ENCODE measurements at places on chromosomes 3 and 15.

GRCh38 chr15:73308305-73308704, 60.5 kb downstream of the HCN4 start:
- no peak for DNase-seq

DNA sequence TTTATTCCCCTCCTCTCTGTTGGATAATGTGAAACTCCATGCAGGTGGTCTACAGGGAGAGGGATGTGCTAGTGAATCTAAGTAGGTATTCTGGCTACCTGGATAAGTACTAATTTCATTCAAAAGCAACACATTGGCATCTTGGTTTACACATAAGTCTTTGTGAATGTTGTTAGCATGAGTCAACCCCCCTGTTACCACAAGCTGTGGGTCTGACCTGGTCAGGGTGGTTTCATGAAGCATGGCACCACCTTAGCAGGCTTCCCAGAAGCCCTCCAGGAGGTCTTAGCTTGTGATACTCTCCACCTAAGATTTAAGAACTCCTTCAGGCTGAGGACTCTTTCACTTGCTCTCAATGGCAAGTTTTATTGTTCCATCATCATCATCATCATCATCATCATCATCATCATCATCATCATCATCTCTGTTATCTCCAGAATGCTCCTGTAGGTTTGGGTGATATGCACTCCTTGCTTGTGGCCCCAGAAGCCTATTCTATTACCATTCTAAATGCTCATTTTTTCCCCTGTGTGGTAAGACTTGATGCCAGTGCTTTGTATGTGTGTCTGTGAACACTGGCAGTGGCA, 62.8 kb downstream of the EPHB1 start:
- no peak for DNase-seq

GRCh38 chr3:52606373-52607085, 70.1 kb downstream of the UQCC5 start:
- DNase-seq: no peak

DNA sequence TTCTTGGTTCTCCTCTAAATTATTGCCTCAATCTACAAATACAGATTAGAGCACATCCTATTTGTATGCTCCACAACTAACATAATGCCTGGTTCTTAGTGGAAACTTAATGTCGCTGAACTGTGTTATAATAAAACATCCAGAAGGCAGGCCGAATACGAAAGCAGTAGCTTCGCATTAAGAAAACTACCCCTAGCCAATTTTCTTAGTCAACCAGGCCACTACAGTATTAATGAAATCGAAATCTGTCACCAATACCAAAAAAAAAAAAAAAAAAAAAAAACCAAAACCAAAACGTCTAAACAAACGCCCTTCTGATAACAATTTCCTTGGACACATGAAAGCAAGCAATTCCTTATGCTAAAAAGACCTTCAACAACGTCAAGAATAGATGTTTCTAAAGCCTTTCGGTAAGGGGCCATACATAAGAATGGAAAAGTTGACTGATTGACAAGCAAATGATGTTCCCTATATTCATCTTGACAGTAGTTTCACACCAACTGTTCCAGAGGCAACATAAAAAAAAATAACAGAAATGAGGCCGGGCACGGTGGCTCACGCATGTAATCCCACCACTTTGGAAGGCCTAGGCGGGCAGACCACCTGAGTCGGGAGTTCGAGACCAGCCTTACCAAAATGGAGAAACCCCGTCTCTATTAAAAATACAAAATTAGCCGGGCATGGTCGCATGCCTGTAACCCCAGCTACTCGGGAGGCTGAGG, 1.3 kb downstream of the DENND6A start:
- DNase-seq: no peak

GRCh38 chr3:30688776-30689641, 82.6 kb downstream of the TGFBR2 start:
- DNase-seq: no peak

DNA sequence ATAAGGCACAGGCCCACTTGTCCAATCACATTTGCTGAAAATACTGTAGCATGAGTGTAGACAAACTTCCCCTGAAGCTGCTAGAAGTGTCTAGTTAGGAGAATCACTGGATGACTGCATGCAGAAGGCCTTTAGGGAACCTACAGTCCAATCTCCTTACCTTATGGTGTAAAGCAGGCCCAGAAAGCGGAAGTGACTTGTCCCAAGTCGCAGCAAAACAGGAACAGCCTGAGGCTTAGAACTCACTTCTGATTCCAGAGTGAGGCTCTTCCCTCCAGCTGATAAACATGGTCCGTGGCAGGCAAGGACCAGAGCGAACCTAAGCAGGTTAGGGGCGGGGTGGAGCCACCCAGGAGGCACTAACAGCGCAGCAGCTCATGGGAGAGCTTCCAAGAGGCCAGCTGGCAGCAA, 2.5 kb downstream of the GRAMD2A start:
- no peak for DNase-seq

- no peak for DNase-seq
Measured at GRCh38 chr3:61908382-61908781, 347.0 kb downstream of the PTPRG start.

- DNase-seq: no peak
Measured at GRCh38 chr3:177676148-177676547, 478.9 kb upstream of the TBL1XR1 start.

- no peak for DNase-seq
Measured at GRCh38 chr3:99659032-99659431, 20.6 kb downstream of the COL8A1 start.

- no peak for DNase-seq
Measured at GRCh38 chr3:160403796-160404470, 4.5 kb downstream of the SMC4 start.

GRCh38 chr3:117356091-117356705, 646.6 kb downstream of the TUSC7 start:
- no peak for DNase-seq
